Renal pelvis (tissue), 12 donors: ENCODE measurements at places on chromosomes 1 and 21. TPM values are rescaled to one million over a fixed set of nuclear protein-coding genes. Genes with fewer than 3 reads are reported as not detected.

KCNQ4 gene
- polyA plus RNA-seq: 2.1 TPM

CELA3A gene
- polyA plus RNA-seq: not detected

KLHDC7A gene
- 13.5 TPM for polyA plus RNA-seq

CRTC2 gene
- 57.5 TPM for polyA plus RNA-seq

CFHR2 gene
- polyA plus RNA-seq: not detected

PCBP3 gene
- 1.9 TPM for polyA plus RNA-seq

ZC3H12A gene
- polyA plus RNA-seq: 2.9 TPM

ZNF670 gene
- polyA plus RNA-seq: 7.9 TPM

FMO2 gene
- 1.9 TPM for polyA plus RNA-seq

REN gene
- polyA plus RNA-seq: 97.3 TPM

C4BPA gene
- 0.59 TPM for polyA plus RNA-seq

CDK11B gene
- 42.7 TPM for polyA plus RNA-seq

CFHR5 gene
- polyA plus RNA-seq: not detected

CYP4A22 gene
- 6.3 TPM for polyA plus RNA-seq

MANEAL gene
- 4.4 TPM for polyA plus RNA-seq

NMNAT2 gene
- 4.6 TPM for polyA plus RNA-seq

TMEM125 gene
- polyA plus RNA-seq: 16.4 TPM

MTMR11 gene
- polyA plus RNA-seq: 31.0 TPM

C1orf167 gene
- polyA plus RNA-seq: not detected

TRAF3IP3 gene
- 1.6 TPM for polyA plus RNA-seq

MSH4 gene
- polyA plus RNA-seq: 0.70 TPM

HES5 gene
- 0.87 TPM for polyA plus RNA-seq

TEX38 gene
- polyA plus RNA-seq: 0.55 TPM

WNT9A gene
- polyA plus RNA-seq: 1.6 TPM

RCAN1 gene
- 29.7 TPM for polyA plus RNA-seq

OR2L13 gene
- polyA plus RNA-seq: not detected
